ENCODE measurements at places on chromosomes 7 and 10.

DNA sequence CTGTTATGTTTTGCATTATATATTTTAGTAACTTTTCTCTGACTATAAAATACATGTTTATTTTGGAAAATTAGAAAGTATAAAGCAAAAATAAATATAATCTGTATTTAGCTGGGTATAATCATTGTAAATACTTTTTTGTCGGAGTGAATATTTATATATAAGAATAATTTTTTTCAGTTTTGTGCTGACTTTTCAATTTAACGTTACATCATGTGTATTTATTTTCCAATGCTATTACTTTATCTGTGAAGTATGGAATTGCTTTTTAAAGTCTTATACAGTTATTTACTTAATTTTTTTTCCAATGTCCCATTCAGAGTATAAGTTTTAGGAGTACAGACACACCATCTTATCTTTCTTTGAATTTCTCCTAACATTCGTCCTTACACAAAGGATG lies 15.2 kb downstream of the AP3M1 start:
- no peak for DNase-seq

DNA sequence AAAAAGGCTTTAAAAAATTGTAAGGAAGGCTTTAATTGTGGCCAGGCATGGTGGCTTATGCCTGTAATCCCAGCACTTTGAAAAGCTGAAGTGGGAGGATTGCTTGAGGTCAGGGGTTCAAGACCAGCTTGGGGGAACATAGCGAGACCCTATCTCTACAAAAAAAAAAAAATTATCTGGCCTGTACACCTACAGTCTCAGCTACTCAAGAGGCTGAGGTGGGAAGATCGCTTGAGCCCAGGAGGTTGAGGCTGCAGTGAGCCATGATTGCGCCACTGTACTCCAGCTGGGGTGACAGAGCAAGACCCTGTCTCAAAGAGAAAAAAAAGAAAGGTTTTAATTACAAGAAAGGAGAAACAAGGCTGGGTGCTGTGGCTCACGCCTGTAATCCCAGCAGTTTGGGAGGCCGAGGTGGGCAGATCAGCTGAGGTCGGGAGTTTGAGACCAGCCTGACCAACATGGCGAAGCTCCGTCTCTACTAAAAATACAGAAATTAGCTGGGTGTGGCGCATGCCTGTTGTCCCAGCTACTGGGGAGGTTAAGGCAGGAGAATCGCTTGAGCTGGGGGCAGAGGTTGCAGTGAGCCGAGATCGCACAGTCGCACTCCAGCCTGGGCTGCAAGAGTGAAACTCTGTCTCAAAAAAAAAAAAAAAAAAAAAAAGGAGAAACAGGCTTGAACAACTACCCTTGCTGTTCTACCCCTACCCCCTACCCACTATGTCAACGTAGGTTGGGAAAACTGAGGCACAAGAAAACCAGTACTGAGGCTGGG lies 83.7 kb downstream of the CARD11 start:
- DNase-seq: no peak

- no peak for DNase-seq
Measured at GRCh38 chr7:42456756-42457276, 219.8 kb upstream of the GLI3 start.

DNA sequence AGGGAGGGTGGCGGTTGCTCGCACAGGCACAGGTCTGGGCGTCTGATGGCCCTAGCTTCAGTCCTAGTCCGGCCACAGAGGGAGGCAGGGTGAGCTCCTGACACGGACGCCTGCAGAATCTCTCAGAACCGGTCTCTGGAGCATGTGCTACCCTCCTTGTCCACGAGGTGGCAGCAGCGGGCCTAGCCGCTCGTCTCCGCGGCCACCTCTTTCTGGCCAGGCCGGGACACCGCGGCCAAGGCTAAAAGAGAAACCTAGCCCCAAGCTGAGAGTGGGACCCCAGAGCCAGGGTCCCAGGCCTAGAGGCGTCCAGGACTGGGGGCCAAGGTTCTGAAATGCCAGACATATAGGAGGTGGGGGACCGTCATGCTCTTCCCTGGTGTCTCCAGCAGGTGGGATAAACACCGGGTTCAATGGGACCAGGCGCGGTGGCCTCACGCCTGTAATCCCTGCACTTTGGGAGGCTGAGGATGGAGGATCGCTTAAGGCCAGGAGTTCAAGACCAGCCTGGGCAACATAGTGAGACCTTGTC lies 3.2 kb upstream of the LAT2 start:
- peak; percentile 88 for DNase-seq

DNA sequence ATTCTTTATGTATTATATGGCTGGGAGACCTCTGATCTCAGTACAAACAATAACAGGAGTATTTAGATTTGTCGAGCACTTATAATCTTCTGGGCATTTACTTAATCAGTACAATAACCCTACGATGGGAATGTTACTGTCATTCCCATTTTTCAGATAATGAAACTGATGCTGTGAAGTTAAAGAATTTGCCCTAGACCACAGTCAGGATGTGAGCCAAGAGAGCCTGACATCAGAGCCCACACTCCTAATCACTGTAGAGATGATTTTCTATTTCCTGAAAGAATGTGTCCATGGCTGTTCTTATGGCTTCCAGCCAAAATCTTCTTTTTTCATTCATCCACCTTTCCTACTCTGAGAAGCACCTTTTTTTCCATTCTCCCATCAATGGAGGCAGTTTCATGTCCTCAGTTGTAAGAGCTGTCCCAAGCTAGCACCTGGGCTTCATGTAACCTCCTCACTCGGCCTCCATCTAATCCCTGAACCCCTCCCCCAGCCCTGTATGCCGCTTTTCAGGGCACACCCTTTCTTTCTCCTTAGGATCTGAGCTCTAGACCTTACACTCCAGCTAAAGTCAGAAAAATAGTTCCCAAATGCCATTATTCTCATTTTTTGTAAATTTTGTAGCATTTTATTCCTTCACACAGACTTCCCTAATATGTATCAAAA lies 12.2 kb upstream of the CAV1 start:
- DNase-seq: no peak

GRCh38 chr7:93910076-93910994 lies 4.0 kb downstream of the GNGT1 start:
- no peak for DNase-seq

- DNase-seq: no peak
Measured at GRCh38 chr7:111162692-111163091, 71.8 kb downstream of the LRRN3 start.

- no peak for DNase-seq
Measured at GRCh38 chr10:71840177-71840957, 10.7 kb downstream of the PSAP start.

- no peak for DNase-seq
Measured at GRCh38 chr7:153567426-153567825, 484.8 kb upstream of the DPP6 start.

GRCh38 chr7:153188630-153189029 lies 429.1 kb downstream of the ACTR3B start:
- no peak for DNase-seq

DNA sequence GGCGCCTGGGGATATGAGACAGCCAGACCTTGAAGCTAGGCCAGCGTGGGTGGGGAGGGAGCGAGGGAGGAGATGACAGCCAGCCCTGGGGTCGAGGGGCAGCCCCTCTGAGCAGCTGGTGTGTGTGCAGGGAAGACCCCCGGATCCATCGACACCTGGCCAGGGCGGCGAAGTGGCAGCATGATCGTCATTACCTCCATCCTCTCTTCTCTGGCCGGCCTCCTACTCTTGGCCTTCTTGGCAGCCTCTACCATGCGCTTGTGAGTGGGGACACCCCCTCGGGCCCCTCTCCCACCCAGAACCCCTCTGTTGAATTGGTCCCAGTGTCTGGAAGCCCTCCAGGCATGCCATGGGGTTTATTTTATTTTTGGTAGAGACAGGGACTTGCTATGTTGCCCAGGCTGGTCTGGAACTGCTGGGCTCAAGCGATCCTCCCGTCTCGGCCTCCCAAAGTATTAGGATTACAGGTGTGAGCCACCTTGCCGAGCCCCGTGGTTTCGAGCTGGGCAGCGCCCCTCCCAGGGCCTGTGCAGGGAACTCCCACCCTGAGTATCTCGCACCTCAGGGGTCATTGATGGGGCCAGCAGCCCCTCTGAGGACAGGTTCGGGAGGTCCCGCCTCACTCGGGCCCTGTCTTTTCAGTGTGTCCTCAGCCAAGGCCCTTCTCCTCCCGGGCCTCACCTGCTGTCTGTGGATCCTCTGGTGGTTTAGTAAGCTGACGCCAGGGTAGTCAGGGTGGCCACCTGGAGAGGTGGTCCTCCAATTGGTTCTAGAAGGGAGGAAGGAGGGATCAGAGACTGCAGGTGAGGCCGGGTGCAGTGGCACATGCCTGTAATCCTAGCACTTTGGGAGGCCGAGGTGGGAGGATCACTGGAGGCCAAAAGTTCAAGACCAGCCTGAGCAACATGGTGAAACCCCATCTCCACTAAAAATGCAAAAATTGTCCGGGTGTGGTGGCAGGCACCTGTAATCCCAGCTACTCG lies 3.8 kb downstream of the UPK3B start:
- no peak for DNase-seq

All from stimulated activated effector memory CD8-positive, alpha-beta T cell treated with anti-CD3 and anti-CD28 coated beads, Interleukin-12 subunit alpha, Interleukin-12 subunit beta, amount 100 ng/mL, for 72 hours (primary cell).